ENCODE measurements at places on chromosomes 11 and 22.

- no peak for DNase-seq
These were observed 7.0 kb downstream of the MMP3 start for GRCh38 chr11:102836290-102836875.

- no peak for DNase-seq
These were observed 25.9 kb downstream of the MOV10L1 start for GRCh38 chr22:50115693-50116092.

- DNase-seq, result peak; percentile 46
These were observed 171.1 kb downstream of the TENM4 start for GRCh38 chr11:79269611-79270307.

GRCh38 chr22:30354644-30355043 is 2.0 kb downstream of the SF3A1 start:
- no peak for DNase-seq

DNA sequence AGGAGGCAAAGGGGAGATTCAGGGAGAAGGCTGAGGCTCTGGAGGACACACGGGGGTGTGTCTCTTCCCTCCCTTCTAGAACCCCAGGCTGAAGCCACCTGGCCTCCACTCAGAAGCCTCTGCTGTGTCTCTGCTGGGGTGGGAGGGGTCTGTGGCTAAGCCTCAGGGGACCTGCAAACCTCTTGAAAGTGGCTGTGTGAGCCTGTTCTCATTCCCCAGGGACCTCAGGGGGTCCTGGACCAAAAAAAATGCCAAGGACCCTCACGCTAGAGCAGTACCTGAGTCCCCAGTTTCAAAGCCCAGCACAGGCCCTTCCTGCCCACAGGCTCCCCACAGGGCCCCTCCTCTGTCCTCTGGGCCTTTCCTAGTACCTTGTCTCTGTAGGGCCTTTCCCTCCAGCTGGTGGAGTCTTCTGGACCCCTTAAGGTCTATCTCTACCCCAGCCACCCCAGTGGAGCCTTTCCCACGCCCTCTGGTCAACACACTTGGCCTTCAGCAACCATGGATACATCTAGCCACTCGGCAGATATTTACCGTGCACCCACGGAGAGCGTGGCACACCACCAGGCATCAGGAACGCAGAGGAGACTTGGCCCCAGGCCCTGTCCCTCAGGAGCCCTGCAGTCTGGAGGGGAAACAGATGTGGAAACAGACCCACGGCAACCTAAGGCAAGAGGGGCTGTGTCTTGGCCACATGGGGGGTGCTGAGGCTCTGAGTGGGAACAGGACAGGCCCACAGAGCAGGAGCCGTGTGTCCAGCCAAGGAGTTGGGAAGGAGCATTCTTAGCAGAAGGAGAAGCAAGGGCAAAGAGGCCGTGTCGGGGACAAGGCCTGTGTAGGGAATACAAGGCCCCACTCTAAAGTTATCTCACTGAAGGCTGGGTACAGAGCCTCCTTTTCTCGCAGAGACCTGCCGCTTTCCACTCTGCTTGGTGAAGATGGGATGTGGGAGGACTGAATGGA is 18.5 kb downstream of the PLA2G6 start:
- DNase-seq, result no peak

GRCh38 chr11:3132831-3133260 is 32.3 kb downstream of the OSBPL5 start:
- no peak for DNase-seq

GRCh38 chr11:78469896-78470295 is 52.3 kb upstream of the GAB2 start:
- DNase-seq, result no peak

DNA sequence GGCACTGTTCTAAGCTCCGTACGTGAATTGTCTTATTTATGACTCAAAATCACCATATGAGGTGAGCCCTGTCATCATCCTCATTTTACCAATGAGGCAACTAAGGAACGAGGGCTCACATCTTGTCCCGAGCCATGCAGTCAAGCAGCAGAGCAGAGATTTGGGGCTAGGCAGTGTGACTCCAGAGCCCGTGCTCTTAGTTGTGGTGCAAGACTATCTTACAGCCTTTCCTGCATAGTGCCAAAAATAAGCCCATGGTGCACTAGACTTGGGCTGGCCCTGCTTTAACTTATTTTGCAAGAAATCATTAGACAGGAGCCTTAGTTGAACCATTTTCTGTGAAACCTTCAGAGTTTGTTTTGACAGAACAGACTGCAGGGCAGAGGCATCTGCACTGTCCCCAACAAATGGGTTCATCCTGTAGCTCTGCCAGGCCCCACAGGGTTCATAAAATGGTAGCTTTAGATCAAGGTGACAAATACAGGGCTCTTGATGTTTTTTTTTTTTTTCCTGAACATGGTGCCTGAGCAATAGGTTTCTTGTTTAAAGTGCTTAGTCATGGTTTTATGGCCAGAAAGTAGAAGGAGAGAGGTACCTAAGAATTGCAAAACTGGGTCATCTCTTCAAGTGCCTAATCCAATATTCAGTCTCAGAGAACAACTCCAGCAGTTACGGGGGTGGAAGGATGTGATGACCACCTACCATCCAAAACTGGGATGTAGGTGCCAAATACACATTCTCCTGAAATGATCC is 56.6 kb downstream of the BMAL1 start:
- no peak for DNase-seq

DNA sequence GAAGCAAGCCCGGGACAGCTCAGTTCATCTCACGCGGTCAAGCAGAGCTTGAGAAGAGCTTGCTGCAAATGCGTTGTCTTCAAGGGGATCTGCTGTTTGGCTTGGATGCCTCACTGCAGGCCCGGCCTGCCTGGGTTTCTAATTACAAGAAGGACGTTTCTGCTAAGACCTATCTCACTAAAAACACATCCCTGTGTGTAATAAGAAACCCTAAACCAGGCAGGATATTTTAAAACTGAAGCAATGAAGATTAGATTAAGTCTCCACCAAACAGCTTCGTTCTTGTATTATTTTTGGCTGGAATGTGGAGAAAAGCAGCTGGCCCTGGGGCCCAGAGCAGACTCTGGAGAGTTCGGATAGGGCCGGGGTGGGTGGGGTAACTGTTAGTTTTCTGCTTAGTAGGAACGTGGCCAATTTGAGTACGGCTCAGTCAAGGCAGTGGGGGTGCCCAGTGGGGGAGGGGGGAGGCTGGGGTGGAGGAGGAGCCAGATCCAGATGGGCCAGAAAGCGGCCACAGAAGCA is 6.0 kb downstream of the PKNOX2 start:
- DNase-seq, result no peak

DNA sequence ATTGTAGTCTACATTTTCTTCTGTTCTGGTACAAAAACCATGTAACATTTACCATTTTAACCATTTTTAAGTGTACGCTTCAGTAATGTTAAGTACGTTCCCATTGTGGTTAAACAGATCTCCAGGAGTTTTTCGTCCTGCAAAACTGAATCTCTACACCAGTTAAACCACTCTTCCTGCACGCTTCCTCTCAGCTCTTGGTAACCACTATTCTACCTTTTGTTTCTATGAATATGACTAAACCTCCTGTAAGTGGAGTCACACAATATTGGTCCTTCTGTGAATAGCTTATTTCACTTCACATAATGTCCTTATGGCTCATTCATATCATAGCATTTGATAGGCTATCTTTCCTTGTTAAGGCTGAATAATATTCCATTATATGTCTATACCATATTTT is 7.1 kb upstream of the EXT2 start:
- DNase-seq, result no peak

DNA sequence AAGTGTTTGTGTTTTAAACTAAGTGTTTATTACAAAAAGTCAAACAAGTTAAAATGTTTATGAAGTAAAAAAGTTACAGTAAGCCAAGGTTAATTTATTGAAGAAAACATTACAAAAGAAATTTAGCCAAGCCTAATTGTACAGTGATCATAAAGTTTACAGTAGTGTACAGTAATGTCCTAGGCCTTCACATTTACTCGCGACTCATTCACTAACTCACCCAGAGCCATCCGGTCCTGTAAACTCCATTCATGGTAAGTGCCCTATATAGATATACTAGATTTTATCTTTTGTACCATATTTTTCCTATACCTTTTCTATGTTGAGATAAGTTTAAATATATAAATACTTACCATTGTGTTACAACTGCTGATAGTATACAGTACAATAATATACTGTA is 481.8 kb upstream of the TENM4 start:
- DNase-seq, result no peak

DNA sequence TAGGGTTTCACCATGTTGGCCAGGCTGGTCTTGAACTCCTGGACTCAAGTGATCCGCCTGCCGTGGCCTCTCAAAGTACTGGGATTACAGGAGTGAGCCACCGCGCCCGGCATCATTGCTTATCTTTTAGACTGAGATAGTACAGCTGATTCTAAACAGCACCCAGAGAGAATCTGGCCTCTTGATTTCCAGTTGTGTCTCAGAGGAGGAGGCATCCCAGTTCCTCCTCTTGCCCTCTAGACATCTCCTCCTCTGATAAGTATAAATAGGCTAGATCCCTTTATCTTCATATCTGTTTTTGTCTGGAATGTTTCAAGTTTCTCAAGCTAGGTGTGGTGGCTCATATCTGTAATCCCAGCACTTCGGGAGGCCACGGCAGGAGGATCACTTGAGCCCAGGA is 7.0 kb downstream of the MARK2 start:
- no peak for DNase-seq

- DNase-seq, result peak; percentile 85
These were observed 47.1 kb downstream of the ADM start for GRCh38 chr11:10351765-10352641.

- no peak for DNase-seq
These were observed 197.5 kb downstream of the DBX1 start for GRCh38 chr11:19962801-19963175.

DNA sequence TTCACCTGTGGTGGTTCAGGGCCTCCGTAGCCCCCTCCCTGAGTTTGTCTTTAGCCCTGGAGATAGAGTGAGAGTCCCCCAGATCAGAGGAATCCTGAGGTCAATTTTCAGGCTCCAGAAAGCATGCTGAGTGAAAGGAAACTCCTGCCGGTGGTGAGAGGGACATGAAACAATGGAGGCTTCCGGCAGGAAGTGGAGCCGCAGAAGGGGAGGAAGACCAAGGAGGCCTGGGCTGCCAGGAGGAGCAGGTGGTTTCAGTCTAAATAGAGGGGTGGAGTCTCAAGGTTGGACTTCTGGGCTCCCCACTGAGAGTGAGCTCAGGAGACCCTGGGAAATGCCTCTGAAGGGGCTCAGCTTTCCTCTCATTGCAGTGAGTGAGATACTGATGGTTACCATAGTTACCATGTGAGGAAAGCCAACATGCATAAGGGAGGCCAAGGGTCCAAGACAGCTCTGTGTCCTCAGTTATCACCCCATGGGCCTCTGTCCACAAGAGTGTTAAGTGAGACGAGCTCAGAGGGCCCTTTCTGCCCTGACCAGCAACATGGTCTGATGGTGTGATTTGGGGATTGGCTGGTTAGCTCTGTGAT is 10.7 kb downstream of the SLCO2B1 start:
- no peak for DNase-seq

DNA sequence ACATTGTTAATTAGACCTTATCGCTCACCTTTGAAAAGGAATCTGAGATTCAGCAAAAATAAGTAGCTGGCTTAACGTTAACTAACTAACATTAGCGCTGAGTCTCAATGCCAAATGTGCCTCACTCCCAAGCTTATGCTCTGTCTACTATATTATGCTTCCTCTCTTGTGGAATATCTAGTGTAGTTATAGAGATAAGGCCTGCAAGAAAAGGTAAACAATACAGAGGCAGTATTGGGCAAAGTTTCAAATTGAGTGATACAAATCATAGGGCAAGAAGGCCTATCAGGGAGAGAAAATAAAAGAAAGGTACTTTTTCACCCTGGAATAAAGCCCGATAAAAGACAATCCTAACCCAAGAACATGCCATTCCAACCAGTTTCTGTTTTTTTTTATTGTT is 61.6 kb upstream of the SLC17A6 start:
- DNase-seq, result no peak

DNA sequence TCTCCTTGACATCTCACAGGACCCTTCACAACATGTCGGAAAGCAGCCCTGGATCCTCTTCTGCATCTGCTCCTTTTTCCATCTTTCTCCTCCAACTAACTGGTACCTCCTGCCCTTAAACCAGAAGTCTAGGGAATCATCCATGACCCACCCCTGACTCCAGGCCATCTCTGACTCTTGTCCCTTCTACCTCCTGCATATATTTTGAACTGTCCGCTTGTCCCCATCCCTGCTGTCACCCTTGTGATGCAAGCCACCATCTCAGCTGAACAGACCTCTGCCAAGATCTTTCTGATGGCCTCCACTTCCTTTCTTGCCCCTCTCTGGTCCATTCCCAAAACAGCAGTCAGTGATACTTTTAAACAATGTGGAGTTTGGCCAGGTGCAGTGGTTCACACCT is 7.0 kb downstream of the RIBC2 start:
- DNase-seq, result no peak

DNA sequence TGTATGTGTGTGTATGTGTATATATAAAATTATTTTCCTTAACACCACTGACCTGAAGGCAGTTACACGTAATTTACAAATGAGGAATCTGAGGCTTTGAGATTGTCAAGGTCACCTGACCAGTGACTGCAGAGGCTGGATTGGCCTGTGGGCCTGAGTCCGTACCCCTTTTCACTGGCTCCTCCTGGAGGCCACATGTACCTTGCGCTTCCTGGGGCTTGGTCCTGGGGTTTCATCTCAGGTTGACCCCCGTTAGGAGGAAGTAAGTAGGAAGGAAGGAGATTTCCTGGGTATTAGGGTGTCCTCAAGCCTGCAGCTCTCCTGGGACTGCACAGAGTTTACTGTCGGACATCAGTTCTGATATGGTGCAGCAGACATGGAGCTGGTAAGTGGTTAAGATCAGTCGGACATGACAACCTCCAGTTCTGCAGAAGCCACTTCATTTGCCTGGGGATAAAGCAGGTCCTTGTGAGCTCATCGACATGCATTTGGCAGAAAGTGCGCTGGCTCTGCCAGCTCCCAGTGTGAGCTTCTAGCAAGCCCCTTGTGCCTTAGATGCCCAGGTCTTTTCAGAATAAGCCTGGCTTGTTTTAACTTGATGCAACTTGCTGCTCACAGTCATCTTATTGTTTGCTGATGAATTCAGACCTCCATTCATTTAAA is 36.6 kb downstream of the ST3GAL4 start:
- DNase-seq, result no peak

- peak; percentile 59 for DNase-seq
These were observed 14.4 kb downstream of the KCNJ5 start for GRCh38 chr11:128905345-128906184.

- no peak for DNase-seq
These were observed 50.5 kb upstream of the ADA2 start for GRCh38 chr22:17269607-17270261.

GRCh38 chr11:104881117-104881794 is 17.0 kb downstream of the CASP12 start:
- DNase-seq, result no peak

DNA sequence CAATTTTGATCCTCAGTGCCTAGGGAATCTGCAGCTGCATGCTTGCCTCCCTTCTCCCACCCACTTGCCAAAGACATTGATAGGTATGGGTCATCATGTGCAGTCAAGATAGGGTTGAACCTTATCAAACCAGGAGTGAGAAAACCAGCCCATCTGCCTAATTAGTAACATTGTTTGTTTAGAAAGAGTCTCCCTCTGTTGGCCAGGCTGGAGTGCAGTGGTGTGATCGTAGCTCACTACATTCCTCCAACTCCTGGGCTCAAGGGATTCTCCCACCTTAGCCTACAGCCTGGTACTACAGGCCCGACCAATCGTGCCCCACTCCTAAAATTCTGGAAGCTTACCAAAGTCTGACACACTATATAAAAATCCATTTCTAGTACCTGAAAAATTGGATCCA is 4.6 kb downstream of the C11orf71 start:
- no peak for DNase-seq
